ENCODE measurements at places on chromosomes 2 and 18.

DNA sequence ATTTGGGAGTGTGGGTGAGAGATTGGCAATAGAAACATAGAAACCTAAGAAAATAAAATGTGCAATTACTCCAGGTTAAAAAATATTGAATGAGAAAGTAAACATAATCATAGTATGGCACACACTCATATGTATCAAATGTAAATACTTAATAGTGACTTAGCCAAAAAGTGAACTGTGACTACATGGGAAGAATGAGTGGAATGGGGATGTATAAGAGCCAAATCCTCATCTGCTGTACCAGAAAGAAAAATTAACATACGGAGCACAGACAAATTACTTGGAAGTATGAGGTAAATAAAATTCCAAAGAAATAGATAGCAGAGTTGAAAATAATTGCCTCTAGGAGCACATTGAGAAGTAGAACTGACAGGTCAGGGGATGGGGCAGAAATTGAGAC is 4.0 kb downstream of the FLACC1 start:
- DNase-seq, result no peak

GRCh38 chr18:12313530-12314245 is 5.6 kb downstream of the TUBB6 start:
- DNase-seq, result no peak

- no peak for DNase-seq
These were observed 2.9 kb upstream of the INHBB start for GRCh38 chr2:120343100-120343432.

GRCh38 chr18:48445540-48445939 is 36.4 kb upstream of the ZBTB7C start:
- DNase-seq, result peak; percentile 58

GRCh38 chr18:38940863-38941531 is 1375.4 kb upstream of the CELF4 start:
- DNase-seq, result peak; percentile 14

DNA sequence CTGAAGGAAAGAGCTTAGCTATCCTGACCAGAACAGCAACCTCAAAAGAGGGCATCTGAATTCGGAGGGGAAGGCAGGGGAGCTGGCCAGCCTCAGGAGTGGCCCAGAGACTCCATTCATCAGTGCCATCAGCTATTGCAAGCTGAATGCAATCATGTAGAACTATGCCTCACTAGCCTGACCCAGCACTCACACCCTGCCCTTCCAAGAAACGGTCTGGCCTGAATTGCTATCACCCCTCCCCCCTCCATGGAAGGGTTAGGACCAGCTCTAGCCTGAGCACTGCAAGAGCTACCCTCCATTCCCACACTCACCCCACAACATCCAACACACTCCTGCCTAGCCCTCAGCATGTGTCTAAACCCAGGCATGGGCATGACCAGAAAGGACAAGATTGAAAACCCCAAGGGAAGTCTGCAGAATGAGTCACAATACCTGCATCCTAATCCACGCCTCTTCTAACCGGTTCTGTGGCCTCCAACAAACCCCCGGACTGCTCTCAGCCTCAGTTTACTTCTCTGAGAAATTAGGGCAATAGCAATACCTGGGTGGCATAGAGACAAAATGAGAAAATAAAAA is 120.3 kb downstream of the BCL11A start:
- DNase-seq, result no peak

DNA sequence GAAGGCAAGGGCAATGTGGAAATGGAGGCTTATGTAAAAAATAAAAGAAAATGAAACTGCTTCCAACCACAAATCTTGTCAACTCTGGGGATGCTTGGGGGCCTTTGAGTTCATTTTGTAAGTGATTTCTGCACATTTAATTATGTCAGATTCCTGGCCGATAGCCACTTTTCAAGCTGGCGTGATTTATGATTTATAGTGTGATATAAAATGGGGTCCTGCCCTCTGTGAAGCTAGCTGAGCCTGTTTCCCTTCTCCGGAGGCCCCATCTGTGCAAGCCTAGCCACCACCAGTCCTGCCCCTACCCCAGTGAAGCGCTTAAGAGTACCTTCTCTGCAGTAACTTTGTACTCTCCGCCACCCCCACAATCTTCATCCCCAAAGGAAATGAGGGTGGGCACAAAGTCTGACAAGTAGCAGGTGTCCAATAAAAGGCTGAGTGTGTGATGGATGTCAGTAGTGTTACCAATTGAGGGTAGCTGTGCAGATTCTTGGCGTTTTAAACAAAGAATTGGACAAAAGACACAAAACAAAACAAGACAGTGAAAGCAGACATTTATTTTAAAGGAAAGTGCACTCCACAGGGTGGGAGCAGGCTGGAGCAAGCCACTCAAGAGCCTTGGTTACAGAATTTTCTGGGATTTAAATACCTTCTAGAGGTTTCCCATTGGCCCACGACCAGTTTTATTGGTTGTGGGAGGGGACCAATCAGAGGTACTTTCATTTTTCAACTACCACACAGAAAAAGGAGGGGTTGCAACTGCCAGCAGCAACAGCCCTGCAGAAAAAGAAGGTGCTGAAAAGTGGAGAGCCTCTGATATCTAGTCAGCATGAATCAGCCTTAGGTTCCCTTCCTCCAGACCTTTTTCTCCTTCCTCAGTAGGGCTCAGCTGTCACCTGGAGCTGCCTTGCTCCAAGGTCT is 39.0 kb upstream of the SIX3 start:
- DNase-seq, result no peak

GRCh38 chr2:10414591-10414990 is 33.5 kb downstream of the ODC1 start:
- DNase-seq, result no peak

- DNase-seq, result no peak
These were observed 776 bp upstream of the KLF7 start for GRCh38 chr2:207166349-207167098.

DNA sequence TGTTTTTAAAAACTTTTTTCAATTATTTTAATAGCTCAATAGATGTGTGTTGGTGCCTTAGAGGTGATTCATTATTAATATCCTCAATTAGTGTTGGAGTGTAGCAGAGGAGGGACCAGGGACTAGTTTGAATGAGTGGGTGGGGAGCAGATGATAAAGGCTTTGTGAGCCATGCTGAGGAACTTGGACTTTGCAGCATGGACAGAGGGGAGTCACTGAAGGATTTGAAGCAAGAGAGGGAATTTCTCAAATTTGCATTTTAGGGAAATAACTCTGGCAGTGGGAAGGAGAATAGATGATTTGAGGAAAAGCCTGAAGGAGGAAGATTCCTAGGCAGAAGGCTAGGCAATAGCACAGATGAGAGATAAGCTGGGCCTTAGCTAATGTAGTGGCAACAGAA is 42.3 kb upstream of the RMND5A start:
- no peak for DNase-seq

GRCh38 chr2:66717973-66718372 is 283.0 kb downstream of the MEIS1 start:
- no peak for DNase-seq

DNA sequence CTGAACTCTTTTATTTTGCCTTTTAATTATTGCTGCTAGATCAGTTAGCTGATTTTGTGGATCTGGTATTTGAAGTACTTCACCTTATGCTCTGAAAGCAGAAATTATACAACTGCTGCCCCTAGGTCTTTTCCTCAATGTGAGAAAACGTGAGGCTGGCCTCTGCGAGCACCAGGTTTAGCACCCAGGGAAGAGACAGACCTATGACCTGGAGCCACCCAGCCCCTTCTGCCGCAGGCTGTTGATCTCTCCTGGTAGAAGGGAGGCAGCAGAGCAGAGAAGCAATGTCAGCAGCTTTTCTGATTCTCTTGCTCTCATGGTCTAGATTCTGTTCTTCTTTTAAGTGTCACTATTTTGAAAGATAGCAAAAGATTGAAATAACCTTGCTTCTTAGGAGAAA is 19.9 kb downstream of the TRAPPC12 start:
- no peak for DNase-seq

GRCh38 chr2:208222351-208222750 is 32.5 kb downstream of the IDH1 start:
- no peak for DNase-seq

- no peak for DNase-seq
These were observed 1098.5 kb upstream of the DDX18 start for GRCh38 chr2:116716038-116716437.

All from stimulated activated CD4-positive, alpha-beta T cell treated with anti-CD3 and anti-CD28 coated beads, Interleukin-1b, Interleukin-23, amount 100 ng/mL, for 1 hour (primary cell).